ENCODE measurements at places on chromosomes 1 and 21.

GRCh38 chr1:192563129-192563528 lies 12.4 kb upstream of the RGS1 start:
- no peak for DNase-seq

GRCh38 chr1:84573967-84574842 lies at the start of gene CTBS:
TSS of gene CTBS (minus strand) at chr1:84574440. CDS start at chr1:84574415, 25 bp downstream.
- DNase-seq, result peak; percentile 90

GRCh38 chr1:18950401-18951026 lies 6.0 kb downstream of the IFFO2 start:
- peak; percentile 51 for DNase-seq

DNA sequence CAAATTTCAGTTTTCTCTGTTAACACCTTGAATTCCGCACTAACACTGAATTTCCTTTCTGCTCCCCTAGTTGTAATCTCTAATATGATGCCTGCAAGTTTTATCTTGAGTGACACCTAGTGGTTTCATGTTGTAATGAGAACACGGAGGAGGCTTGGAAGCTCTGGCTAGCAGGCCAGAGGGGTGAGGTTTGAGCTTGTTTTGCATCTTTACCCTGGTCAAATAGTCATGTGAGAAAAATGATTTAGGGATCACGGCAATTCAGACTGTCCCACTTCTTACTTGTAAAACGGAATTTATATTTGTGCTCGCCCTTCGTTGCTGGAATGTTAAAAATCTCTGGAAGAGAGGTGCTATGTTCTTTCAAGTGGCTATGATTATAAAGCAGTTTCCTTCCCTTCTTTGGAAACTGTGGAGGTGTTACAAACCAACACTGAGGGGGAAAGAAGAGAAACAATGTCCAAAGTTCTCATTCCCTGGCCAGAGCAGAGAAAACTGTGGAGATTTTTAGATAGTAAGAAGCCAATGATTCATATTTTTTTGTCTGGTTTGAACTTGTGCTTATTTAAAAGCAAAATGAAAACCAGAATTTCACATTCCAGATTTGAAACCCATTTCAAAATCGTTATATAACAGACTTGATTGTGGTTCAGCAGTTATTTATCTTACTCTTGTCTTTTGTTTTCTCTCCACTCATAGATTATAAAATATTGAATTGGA lies 5.3 kb upstream of the MROH9 start:
- DNase-seq, result no peak

GRCh38 chr1:227926216-227926791 lies 21.4 kb downstream of the WNT9A start:
- no peak for DNase-seq

DNA sequence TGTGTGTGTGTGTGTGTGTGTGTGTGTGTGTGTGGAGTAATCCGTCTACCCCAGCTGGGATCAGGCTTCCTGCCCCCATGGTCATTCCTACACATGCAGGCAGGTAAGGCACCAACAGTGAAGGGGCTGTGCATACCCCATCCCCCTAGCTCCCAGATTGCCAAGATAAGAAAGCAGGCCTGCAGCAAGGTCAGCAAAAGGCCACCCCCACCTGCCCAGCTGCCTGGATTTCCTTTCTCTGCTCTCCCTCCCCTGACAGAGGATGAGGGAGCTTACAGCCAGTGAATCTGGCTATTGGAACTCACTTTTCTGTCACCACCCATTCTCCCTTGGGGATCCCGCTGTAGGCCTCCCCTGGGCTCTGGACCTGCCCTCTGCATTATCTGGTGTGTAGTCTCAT lies 7.9 kb downstream of the ALX3 start:
- no peak for DNase-seq

- no peak for DNase-seq
Measured at GRCh38 chr1:80274256-80274655, 1267.7 kb upstream of the ADGRL4 start.

- DNase-seq, result peak; percentile 36
Measured at GRCh38 chr1:248815407-248816034, 10.2 kb downstream of the SH3BP5L start.

GRCh38 chr1:187549540-187549939 lies 720.8 kb downstream of the PLA2G4A start:
- DNase-seq, result no peak

DNA sequence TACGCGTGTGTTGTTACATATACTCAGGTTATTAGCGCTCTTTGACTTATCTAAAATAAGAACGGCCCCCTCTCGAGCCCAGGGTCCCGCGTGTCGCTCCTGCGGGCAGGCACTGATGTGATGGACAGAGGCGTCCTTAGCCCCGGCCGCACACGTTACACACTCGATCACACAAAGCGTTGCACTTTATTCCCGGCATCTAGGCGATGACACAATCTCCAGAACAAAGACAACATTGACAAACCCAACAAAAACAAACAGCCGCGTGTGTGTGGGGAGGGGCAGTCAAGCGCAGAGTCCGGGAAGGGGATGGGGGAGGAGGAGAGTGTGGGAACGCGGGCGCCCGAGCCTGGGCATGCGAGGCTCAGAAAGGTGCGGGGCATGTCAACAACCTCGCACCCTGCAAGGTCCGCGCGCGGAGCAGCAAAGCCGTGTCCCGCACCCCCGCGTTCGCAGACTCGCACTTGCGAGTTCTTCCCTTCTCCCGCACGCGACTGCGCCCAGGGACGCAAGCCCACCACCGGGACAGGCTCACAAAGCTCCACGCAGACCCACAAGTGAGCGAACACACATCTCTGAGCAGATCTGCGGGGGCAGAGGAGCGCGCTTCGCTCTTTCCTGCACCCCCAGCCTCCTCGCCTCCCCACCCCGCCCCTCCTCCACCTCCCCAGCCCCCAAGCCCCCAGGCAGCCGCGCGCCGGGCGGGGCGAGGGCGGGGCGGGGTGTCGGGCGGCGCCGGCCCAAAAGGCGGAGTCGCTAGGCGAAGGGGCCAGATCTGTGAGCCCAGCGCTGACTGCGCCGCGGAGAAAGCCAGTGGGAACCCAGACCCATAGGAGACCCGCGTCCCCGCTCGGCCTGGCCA lies at the start of gene EFNA1:
Gene EFNA1, plus strand, starts transcription at position 772 of the 862 bp plus-strand sequence. CDS start 102 bp downstream, outside the sequence.
- DNase-seq, result no peak

- DNase-seq, result peak; percentile 54
Measured at GRCh38 chr1:150708595-150708994, 11.6 kb upstream of the GOLPH3L start.

- DNase-seq, result no peak
Measured at GRCh38 chr1:206513312-206514111, 6.2 kb downstream of the RASSF5 start.

GRCh38 chr1:186152227-186152619 lies 222.8 kb downstream of the TPR start:
- no peak for DNase-seq

GRCh38 chr1:79914896-79915295 lies 908.4 kb upstream of the ADGRL4 start:
- no peak for DNase-seq

- no peak for DNase-seq
Measured at GRCh38 chr1:27539901-27540861, 50.2 kb upstream of the WASF2 start.

GRCh38 chr1:225318706-225319575 lies 108.9 kb downstream of the LBR start:
- DNase-seq, result no peak

DNA sequence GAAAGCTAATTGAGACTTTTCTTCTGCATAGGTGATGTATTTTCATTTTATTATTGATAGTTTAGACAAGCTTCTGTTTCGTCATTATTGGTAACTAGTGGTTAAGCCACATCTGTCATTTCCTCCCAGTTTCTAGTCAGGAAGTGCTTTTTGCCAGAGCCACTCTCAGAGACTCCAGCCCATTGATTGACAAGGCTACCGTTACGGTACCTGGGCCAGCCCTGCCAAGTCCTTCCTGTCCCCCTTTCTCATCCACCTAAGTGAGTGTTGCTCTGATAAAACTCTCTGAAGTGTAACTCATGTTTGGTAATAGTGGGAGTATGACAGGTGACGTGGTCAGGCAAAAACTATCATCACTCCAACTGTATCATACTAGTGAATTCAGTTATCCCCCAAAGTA lies 29.6 kb upstream of the AGL start:
- peak; percentile 69 for DNase-seq

DNA sequence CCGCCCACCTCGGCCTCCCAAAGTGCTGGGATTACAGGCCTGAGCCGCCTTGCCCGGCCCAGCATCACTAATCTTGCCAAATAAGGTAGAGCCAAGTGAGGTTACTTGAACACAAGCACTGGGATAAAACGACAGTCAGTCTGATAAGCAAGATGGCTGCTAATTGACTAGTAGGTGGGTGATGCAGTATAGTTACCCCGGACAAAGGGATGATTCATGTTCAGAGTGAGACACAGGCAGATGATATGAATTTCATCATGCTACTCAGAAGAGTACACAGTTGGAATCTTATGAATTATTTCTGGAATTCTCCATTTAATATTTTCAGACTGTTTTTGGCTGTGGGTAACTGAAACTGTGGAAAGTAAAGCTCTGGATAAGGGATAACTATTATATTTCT lies 178.4 kb downstream of the USP25 start:
- DNase-seq, result no peak

Measured in activated CD8-positive, alpha-beta memory T cell treated with anti-CD3 and anti-CD28 coated beads, Interleukin-2, amount 10 ng/mL, durations not matched to agents 7 days and 5 days (primary cell).